ENCODE measurements at places on chromosomes 6 and 20.

- DNase-seq = no peak
Observed at GRCh38 chr6:42118162-42119001, 24.0 kb downstream of the C6orf132 start.

DNA sequence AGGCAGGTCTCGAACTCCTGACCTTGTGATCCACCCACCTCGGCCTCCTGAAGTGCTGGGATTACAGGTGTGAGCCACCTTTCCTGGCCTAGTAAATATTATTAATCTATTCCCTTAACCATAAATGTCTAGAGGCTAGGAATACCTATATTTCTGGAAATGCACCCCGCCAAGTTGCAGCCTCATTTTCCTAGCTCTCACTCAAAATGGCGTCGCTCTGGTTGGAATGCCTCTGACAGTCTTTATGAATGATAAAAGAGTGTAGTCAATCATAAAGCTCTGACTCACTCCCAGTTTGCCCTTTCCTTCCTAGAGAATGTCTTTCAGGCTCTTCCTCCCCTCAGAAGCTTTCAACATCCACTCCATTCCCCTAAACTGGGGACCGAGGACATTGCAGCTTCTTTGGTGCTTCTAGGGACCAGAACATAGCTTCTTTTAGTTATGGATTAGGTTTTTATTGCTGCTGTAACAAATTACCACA lies 14.1 kb upstream of the TRIM26 start:
- DNase-seq = no peak

DNA sequence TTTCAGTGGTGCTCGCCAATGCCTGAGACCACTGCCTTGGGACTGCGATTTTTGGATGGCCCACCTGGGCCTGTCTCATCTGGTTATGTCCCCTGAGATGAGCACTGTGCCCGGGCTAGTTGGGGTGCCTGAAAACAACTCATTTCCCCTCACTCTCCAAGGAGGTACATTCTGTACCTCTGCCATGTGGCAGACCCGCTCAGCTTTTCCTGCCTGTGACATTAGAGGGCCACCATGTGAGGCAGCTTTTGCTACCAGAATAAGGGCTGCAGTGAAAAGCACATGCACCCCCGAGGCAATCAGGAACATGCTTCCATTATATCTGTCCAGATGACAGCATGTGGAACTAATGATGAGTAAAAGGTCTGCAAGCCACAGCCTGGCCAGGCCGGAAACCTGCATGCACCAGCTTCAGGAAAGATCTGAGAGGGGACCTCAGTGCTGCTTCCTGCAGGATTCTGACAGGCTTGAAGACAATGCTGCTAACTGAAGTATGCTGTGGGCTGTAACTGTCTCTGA lies 11.3 kb upstream of the SRSF6 start:
- no peak for DNase-seq

GRCh38 chr6:14051355-14051754 lies 66.2 kb upstream of the CD83 start:
- no peak for DNase-seq

GRCh38 chr6:684831-685636 lies 7.9 kb downstream of the EXOC2 start:
- no peak for DNase-seq

DNA sequence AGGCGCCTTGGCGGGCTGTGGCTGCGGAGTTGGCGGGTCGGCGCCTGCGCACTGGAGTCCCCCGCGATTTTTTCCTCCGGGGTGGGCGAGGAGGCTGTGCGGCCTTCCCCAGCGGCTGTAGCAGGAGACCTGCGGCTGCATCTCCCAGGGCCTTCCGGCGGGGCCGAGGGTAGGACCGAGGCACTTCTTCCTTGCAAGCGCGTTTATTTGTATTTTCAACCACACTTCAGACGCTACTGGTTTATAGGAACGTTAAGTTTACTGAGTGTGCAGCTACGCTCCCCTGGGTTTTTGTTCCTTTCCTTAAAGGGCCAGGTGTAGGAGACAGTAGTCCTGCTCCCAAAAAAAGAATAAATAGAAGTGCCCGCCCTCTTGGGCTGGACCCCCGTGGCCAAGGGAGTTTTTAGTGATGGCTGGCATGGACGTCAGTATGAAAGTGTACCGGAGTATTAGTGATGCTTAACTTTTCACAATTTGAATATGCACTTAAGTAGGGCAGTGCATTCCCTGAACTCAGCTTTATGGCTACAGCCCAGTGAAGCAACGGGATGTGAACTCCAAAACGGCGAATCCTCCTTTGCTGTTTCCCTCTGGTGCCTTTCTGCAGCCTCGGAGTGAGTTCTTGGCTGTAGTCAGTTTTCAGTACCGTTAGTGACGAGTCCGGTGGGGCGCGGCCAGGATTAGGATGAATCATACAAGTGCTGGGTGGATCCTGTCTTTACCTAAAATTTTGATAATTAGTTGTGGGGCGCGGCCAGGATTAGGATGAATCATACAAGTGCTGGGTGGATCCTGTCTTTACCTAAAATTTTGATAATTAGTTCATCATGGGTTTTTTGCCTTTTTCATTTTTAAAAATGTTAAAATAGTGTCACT lies 1.0 kb upstream of the FBXO5 start:
- peak; percentile 76 for DNase-seq

DNA sequence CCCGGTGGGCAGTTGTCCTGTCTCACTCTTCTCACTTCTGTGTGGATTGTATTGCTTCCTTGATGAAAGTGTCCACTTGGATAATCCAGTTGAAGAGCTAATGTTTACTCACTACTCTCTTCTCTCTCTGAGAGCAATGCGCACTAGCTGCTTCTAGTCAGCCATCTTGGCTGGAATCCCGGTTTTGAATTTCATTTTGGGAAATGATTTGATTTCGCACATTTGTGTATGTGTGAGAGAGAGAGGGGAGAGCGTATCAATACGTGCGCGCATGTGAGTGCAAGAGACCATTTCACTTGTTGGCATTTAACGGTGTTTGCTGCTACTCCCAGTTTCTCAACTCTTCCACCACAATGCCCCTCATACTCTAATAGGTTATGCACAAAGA lies 67.8 kb downstream of the KLHL32 start:
- DNase-seq = no peak

DNA sequence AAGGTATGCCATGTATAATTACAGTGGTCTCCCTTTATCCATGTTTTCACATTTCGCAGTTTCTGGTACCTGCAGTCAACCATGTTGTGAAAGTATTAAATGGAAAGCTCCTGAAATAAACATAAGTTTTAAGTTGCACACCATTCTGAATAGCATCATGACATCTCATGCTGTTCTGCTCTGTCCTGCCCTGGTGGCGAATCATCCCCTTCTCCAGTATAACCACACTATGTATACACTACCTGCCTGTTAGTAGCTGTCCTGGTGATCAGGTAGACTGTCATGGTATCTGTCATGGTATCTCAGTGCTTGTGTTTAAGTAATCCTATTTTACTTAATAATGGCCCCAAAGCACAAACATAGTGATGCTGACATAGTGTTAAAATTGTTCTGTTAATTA lies 97.1 kb downstream of the ZFAND3 start:
- DNase-seq = no peak

GRCh38 chr6:109024368-109024767 lies 70.3 kb downstream of the SESN1 start:
- no peak for DNase-seq

DNA sequence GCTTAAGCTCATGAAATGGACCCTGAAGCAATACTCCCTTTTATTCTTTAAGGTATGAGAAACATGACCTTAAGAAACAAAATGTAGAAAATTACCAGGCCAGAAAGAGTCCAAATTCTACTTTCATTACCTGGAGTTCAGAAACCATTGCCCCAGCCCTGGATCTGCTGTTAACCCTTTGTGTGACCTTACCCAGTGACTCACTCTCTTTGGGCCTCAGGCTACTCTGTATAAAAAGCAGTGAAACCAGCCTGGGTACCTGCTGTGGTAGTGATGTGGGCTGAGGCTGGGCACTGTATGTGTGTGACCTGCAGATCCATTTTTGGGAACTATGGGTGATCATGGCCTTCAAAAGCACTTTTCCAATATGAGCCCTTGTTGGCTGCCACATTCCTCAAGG lies 47.2 kb downstream of the SLC9A8 start:
- DNase-seq = no peak

GRCh38 chr6:109452181-109452580 lies 3.4 kb downstream of the MICAL1 start:
- no peak for DNase-seq

DNA sequence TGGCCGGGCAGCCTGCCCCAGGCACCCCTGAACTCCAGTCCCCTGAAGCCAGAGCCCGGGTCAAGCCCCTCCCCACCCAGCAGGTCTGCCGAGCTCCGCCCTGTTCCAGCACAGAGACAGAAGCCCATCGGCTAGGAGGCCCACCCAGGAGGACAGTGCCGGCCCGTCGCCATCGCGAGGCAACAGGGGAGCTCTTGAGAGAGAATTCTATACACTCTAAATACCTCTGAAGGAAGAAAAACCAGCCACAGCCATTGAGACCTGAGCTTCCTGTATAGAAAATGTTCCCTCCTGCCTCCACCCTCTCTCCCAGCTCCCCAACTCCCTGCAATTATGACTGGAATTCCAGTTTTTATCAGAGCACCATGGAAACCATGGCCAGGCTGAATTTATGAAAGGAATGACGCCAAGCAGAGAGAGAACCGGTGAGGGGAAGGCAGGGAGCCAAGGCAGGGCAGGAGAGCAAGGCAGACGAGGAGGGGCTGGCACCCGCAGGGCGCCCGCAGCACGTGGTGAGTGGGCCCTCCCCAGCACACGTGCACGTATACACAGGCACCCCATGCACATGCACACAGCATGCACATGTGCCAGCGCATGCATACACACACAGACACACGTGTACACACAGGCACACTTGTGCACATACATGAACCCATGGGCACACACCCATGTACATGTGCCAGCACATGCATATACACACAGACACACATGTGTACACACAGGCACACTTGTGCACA lies 27.6 kb upstream of the MRGBP start:
- no peak for DNase-seq

DNA sequence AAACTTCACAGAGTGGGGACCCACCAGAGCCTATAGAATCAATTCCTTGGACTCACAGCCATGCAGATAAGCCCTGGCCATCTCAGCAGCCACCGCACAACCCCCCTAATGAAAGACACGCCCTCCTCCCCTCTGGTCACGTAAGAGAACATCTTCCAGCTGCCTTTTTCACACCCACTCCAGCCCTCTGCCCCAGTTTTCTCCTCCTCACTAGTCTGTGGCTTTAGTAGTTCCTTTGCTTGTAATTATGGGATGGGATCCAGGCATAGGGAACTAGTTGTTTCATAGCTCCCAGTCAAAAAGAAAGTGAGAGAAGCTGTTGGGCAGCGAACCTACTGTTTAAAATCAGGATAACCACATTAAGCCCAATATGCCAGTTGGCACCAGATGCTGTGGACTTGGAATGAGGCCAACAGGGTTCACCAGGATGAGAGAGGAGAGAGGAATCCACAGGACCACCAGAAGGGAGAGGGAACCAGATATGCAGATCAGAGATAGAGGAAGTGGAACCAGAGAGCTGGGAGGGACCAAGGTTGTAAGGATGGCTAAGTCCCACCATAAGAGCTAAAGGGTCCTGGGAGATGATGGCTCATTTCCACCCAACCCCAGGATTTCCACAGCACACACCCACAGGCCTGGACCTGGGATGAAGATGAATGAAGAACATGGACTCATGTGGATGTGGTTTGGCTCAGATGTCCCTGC lies 9.0 kb upstream of the BTN3A1 start:
- DNase-seq = no peak

- DNase-seq = no peak
Observed at GRCh38 chr6:107820338-107821261, 3.5 kb downstream of the SCML4 start.

- no peak for DNase-seq
Observed at GRCh38 chr6:155867682-155868081, 412.0 kb upstream of the NOX3 start.

DNA sequence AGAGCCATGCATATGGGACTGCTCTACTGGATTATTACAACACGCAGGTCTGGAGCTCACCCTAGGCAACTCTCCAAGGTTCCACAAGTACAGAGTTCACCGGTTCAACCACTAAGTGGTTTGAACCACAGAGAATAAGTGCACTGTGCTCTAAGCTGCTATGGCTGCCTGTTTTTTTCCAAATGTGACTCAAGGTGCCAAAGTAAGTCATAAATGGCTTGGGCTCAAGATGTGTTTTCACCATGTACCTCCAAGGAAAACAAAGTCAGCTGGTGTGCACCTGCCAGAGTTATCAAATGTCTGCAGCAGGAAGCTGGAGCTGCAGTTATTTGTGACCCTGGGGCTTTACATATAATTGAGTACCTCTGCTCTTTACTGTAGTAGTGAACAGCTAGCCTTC lies 76.7 kb downstream of the PREP start:
- no peak for DNase-seq

DNA sequence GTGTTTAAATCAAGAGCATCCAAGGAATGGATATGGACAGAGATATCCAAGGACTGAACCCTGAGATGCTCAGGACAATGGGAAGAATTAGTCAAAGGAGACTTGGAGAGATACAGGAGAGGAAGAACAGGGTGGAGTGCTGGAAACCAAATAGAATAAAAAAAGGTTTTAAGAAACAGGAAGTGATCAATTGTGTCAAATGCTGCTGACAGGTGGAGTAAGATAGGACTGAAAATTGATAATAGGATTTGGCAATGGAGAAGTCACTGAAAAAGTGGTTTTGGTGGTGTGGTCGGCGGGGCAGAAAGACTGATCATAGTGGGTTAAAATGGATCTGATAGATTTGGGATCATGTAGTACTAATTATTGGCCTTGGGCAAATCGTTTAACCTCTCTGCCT lies 37.9 kb upstream of the PNRC1 start:
- no peak for DNase-seq

- no peak for DNase-seq
Observed at GRCh38 chr6:146590492-146590891, 8.3 kb upstream of the ADGB start.

GRCh38 chr6:148700047-148700715 lies 46.6 kb upstream of the UST start:
- no peak for DNase-seq

DNA sequence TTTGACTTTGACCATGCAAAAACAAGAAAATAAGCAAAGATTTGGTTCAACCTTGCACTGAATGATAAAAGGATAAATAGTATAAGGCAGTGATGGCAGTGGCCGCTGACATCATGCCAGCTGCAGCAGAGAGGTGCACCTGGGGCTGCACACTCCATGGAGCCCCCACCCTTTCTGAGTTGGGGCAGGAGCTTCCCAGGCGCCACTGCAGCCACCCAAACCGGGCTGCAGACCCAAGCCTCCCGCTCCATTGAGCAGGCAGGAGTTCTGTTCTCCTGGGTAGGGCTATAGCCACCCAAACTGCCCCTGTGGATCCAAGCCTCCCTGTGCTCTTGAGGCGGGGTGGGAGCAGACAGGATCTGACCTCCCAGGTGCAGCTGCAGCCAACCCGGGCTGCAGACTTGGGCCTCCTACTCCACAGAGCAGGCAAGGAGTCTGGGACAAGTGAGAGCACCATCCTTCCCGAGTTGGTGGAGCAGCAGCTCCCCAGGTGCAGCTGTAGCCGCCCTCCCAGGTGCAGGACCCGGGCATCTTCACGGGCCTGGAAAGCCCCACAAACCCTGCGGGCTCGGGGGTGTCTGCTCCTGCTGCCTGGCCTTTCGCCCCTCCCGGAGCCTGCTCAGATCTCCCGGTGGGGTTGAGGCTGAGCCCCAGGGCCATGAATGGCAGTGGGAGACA lies 537.9 kb downstream of the TENT5A start:
- no peak for DNase-seq
